ENCODE measurements at places on chromosomes 6 and 20.

- no peak for DNase-seq
Observed at GRCh38 chr6:153511896-153512496, 380.9 kb upstream of the RGS17 start.

DNA sequence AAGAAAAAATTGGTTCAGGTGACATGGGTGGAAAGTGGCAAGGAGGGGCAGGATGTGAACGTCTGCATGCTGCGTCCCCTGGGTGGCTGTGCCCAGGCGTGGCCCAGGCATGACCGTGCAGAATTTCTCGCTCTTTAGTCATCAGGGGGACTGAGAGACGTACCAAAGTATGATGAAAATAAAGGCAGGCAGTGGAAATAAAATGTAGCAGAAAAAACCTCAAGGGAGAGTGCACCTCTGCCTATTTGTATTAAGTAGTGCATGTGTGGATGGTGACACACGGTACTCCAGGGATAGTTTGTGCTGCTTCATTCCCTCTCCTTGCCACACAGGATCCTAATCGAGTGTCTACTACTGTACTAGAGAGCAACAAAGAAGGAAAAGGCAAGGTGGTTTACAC is 81.1 kb downstream of the ATP9A start:
- DNase-seq = no peak

DNA sequence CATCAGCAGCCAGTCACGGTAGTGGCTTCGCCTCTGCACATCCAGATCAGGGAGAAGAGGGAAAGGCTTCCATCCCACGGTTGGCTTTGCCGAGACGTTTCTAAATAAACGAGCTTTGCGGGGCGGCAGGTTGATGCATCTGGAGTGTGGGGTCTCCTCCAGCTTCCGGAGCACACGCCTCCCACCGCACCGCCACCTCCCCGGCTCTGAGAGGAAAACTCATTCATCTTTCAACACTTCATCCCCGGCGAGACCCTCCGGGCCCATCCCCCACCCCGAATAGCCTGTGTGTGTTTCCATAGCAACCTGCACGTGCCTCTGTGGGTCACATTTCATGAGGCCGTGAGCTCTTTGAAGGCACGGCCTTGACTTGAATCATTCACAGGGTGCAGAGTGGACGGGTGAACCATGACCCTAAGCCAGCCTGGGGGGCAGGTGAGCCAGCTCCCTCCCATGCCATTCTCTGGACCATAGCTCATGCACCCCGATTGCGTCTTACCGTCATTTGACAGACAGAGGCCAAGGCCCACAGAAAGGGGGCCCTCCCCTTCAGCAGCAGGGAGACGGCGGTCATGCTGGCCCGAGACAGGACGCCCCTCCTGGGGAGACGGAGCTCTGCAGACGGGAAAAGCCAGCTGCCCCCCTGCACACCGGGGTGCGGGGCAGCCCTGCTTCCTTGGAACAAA is 16.2 kb upstream of the CHRNA4 start:
- no peak for DNase-seq

DNA sequence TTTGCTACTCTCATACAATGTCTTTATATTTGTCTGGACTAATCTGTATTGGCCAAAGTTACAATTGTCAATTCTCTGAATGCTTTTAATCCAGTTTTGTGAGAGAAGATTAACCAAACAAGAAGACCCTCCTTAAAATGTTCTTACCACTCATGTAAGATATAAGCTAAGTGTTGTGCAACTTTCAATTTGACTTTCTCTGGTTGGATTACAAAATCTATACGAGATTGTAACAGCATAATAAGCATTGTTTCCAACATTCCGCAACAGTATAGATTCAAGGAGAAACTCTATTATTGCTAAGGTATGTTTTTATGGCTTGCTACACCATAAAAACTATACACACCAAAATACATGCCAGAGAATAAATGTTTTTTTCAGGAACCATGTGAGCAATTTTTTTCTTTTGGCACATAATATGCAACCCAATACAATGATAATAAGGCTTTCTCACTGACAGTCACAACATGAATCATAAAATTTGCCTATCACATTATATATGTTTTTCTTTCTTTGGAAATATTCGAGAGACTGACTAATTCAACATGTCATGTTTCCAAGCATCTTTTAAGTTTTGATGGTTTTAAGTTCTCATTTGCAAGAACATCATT is 12.2 kb upstream of the TRPC4AP start:
- no peak for DNase-seq

DNA sequence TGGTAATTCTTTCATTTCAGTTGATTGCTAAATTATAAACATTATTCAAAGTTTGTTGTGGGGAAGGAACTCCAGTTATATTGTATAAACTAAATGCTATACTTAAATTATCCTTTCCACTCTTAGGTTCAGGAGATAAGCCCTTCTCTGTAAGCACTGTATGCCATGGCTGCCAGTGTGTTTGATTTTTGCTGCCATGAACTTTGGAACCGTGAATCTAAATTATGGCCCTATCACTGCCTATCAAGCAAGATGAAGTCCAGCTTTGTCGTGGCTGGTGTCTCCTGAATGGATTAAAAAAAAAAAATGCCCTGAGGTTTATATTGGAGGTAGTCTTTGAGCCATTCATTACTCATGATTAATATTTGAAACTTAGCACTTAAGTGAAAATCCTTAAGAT is 44.7 kb downstream of the CDC5L start:
- DNase-seq = no peak

GRCh38 chr6:131413831-131414191 is 159.2 kb upstream of the ARG1 start:
- DNase-seq = no peak

DNA sequence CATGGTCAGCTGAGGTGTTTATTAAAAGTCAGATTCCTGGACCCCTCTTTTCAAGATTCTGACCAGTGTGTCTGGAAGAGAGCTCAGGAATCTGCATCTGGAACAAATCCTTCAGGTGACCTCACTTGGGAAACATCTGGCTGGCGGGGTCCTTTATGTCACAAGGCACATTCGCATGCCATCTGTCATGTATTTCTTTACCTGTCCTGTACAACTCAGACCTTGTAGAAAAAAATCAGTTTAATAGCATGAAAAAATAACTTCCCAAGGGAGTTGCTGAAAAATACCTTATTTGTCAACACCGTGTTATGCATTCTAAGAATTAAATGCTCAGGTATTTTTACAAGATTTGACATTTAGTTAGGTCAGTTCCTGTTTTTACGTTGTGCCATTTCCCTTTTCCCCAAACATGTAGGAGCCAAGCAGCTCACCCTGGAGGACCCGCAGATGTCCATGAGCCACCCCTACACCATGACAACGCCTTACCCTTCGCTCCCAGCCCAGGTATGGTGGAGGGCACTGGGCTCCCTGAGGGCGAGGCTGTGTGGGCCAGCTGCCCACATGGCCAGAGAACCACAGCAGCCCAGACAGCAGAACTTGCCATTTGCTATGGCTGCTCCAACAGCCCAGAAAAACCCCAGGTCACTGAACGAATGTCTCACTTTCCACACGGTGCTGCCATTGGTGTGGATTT is 4.0 kb downstream of the IRF4 start:
- DNase-seq = no peak

- DNase-seq = no peak
Observed at GRCh38 chr6:572596-573265, 84.2 kb downstream of the HUS1B start.

DNA sequence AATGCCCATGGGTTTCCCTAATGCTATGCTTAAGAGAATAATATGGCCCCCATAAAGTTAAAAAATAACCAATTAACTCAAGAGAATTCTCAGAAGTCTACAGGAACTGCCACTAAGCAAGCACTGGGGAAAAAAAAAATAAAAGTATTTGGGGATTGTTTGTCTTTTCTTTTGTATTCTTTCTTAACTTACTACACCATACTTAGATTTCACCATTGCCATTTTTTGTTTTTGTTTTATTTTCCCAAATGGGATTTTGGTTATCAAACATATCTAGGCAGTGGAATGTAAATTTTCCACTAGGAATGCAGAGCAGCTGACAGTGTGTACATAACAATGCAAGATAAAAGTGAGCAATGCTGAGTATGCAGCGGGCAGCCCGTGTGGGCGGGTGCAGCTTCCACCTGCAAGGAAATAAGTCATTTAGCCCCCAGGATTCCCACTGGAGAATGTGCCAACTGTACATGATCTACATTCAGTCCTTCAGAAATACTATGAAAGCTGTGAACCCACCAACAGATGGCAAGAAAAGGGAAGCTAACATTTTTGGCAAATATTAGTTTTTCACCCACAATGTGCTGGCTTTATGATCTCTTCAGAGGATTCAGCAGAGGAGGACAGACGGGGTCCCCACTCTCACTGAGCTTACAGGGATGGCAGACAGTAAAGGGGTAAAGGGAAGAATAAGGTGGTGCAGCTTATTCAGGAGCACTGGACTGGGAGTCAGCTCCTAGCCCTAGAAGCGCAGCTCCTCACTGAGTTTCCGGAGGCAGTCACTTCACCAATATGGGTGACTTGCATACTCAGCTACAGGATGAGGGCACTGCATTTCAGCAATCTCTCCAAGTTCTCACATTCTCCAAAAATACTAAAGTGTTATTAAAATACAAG is 44.4 kb downstream of the DCDC2 start:
- DNase-seq = no peak

GRCh38 chr6:132392792-132393191 is 8.5 kb downstream of the MOXD1 start:
- DNase-seq = no peak

DNA sequence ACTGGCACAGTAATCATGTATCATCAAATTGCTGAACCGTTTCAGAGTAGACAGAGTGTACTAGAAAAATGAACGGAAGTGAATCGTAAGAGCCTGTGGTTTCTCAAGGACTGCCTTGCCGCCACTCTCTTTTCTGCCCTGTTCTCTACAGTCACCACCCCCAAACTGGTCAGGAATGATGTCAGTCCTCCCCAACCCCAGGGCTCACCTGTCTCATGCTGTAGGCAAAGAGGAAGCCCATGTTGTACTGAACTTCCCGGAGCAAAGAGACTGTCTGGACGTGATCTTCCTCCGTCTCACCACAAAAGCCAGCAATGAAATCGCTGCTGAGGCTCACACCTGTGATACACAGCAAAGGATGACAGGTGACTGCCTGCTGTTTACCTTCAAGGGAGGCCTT is 31.0 kb downstream of the CDK5RAP1 start:
- DNase-seq = peak; percentile 8

DNA sequence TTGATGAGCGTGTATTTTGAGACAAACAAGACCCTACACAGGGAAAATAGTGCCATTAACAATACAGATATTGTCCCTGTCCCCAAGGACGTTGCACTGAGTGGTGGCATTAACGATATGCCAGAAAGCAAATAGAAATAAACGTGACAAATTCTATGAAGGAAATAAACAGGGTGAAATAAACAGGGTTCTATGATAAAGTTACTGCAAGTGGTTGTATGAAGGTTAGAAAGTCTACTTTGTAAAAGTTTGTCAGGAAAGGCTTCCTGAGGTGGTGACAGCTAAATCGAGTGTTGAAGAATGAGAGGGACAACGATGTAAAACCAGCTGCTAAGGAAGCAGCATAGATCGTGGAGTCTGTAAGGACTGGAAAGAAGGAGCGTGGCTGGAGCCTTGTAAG is 380.2 kb downstream of the LAMA2 start:
- DNase-seq = no peak

GRCh38 chr6:129874837-129875236 is 13.7 kb upstream of the TMEM244 start:
- DNase-seq = no peak

- no peak for DNase-seq
Observed at GRCh38 chr6:169406034-169406433, 152.4 kb upstream of the THBS2 start.

All from stimulated activated CD4-positive, alpha-beta T cell treated with anti-CD3 and anti-CD28 coated beads, Interleukin-12 subunit alpha, Interleukin-12 subunit beta, amount 100 ng/mL, for 24 hours (primary cell).